ENCODE measurements at places on chromosomes 16 and 17. TPM values are rescaled to one million over a fixed set of nuclear protein-coding genes. Genes with fewer than 3 reads are reported as not detected.

ICAM2 gene
- 26.7 TPM for total RNA-seq

SKAP1 gene
- total RNA-seq = 1.5 TPM

DNA sequence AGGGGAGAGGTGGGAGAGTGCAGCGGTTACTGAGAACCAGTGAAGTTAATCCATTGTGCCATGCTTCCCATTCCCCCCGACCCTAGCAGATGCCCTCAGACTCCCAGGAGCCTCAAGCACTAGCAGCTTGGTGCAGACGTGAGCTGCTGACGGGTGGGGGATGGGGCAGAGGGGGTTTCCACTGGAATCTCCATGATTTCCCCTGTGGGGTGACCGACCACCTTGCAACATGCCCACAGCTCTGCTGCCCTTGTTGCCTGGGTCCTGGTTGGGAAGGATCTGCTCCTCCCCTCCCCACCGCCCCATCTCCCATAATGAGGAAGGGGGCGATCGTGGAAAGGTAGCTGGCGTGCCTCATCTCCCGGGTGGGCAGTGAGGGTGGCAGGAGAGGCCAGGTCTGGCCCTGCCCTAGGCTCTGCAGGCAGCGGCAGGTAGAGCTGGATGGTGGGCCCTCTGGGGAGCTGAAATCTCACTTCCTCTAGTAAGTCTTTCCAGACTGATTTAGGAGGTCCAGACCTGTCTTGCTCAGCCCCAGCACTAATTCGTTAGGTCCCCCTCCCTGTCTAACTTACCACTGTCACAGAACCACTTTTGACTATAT is 9.6 kb downstream of the FLOT2 start:
- DNase-seq = no peak

GRCh38 chr16:70681382-70682238 is 4.2 kb downstream of the MTSS2 start:
- DNase-seq = no peak

GRCh38 chr17:58532555-58532951 is 18.1 kb upstream of the MTMR4 start:
- no peak for DNase-seq

DNA sequence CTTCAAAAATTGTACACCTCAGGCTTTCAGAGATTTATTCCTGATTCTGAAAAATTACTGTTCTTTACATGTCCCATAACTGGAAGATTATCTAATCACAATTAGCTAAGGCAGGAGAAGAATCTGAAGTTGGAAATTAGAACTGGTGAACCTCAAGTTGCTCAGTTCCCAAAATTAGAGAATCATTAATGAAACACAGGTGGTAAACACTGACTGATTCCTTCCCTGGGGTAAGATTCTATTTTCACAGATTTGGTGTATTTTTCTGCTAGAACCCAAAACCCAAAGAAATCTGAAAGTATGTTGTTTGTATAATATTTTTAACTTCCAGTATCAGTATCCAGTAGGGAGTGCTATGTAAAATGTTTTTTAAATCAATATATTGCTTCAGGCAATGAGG is 25.7 kb downstream of the PHKB start:
- no peak for DNase-seq

- no peak for DNase-seq
Measured at GRCh38 chr16:89237733-89238132, 20.2 kb downstream of the ZNF778 start.

GRCh38 chr16:82796047-82796446 is 169.3 kb downstream of the CDH13 start:
- no peak for DNase-seq

DNA sequence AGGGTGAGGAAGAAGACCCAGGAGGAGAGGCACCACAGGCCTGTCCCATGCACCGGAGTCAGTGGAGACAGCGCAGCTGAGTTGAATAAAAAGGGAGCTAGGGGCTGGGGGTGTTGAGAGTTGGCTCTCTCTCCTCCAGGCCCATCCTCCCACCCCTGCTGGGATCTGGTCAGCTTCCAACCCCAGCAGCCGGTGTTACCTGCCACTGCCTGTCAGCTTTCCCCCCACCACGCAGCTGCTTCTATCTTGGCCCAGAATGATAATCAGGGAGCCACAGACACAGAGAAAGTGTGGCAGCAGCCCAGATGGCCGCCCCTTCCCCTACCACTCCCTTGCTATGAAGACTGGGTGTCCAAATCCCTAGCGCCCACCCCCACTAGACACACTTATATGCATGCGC is 120.6 kb upstream of the RPL38 start:
- DNase-seq = no peak
